ENCODE measurements at places on chromosomes 1 and 21. TPM values are rescaled to one million over a fixed set of nuclear protein-coding genes. Genes with fewer than 3 reads are reported as not detected.

RGS7 gene
- not detected for total RNA-seq

RYR2 gene
- total RNA-seq = 1.2 TPM

NRIP1 gene
- 60.2 TPM for total RNA-seq

GRCh38 chr1:160358073-160358472, 8.8 kb upstream of the NHLH1 start:
- DNase-seq = no peak

DNA sequence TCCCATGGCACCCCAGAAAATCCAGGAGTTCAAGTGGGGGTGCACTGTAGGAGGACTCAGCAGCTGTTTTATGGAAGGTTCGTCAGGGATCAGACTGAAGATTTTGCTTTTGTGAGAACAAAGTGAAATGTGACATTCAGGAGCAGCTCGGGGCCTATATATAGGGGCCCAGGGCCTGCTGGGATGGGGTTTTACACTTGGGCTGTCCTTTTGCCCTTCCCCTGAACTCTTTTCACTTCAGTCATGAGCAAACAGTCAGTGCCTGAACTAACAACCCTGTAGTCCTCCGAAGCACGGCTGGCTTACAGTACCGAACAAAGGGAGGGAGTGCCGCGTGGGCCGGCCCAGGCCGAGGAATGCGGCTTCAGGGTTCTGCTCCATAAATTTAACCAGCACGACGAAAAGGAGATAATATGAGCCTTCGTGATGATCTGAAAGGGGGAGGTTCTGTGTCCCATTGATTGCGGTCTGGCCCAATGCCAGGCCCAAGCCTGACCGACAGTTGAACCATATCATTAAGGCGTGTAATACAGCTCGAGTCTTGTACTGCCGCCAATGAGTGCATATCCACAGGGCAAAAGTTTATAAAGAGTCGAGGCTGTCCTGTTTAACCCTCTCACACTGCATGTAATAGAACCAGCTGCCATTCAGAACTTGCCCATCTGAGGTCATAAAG, 139.9 kb downstream of the DHRS3 start:
- DNase-seq = peak; percentile 68

DNA sequence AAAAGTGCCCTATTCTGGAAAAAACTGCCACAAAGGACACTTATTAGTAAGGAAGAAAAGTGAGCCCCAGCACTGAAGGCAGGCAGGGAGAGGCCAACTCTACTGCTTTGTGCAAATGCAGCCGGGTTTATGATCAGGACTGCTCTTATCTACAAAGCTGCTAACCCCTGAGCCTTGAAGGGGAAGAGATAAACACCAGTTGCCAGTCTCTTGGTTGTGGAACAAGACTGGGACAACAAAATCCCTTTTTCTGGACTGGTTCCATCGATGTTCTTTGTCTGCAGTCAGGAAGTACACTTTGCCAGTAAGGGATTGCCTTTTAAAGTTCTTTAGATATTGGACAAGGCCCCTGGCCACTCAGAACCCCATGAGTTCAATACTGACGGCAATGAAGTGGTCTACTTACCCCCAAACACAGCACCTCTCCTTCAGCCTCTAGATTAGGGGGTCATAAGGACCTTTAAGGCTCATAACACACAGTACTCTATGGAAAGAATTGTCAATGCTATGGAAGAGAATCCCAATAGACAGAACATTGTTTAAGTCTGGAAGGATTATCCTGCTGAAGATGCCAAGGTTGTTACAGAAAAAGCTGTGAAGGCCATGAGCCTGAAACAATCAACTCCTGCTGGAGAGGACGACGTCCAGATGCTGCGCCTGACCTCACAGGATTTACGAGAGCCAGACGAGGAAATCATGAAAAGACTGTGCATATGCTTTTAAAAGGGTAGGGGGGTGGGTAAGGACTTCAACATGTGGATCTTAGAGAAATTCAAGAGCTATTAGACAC, 43.6 kb downstream of the GNB1 start:
- no peak for DNase-seq

DNA sequence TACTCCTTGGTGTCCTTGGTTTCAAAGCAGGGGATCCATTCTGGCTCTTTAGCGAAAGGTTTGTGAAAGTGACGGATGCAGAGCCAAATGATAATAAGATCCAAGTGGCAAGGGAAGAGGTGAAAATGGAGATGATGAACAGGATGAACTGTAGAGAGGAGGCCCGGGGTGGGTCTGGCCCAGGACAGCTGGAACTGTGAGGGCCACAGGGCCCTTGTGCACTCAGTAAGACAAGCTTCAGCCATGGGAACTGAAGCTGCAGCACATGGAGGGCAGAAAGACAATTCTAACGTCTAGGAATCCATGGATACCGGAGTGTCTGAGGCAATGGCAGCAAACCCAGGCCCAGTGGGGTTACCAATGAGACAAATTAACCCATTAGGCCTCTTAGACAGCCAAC, 4.8 kb downstream of the KCNA2 start:
- no peak for DNase-seq

DNA sequence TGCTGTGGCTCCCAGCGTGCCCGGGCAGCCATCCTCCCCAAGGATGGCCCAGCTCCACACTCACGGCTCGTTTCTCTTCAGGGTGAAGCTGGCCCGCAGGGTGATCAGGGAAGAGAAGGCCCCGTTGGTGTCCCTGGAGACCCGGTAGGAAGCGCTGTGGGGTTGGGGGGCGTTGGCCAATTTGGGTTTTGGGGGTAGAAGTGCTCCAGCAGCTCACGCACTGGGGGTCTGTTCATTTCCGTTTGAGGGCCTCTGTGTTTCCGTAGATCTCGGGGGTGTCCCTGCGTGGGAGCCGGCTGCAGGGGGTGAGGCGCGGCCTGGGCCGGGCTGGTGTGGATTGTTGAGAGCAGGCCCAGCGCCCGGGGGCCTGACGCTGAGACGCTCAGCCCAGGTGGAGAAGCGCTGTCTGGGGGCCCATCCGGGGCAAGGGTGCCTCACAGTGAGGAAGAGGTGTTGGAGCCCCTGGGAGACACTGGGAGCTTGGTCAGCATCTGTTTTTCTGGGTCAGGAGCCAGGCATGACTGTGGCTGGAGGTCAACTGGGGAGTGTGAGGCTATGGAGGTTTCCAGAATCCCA, 12.6 kb downstream of the COL6A1 start:
- peak; percentile 19 for DNase-seq

GRCh38 chr1:94239796-94240195, 2.4 kb upstream of the ARHGAP29 start:
- DNase-seq = no peak

DNA sequence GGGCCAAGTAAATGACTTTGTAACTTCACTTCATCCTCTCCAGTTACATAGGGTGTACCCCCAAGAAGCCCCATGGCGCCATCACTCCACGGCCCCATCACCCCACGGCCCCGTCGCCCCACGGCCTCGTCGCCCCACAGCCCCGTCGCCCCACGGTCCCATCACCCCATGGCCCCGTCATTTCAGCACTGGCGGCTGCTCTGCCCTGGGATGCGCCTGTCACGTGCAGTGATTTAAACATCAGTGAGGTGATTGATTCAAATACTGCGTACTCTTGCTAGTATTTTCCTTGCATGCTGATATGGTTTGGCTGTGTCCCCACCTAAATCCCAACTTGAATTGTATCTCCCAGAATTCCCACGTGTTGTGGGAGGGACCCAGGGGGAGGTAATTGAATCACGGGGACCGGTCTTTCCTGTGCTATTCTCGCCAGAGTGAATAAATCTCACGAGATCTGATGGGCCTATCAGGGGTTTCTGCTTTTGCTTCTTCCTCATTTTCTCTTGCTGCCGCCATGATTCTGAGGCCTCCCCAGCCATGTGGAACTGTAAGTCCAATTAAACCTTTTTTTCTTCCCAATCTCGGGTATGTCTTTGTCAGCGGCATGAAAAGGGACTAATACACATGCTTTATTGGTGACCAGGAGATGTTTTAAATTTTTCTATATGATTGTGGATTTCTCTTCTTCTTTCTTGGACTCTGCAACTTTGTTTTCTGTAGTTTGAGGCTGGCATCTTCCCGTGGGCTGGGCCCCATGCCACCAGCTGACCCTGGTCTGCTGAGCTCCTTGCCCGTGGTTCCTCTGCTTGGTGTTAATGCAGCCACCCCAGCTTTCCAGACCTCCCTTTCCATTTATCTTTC, 50.1 kb upstream of the PCBP3 start:
- DNase-seq = no peak

Data from omental fat pad (tissue), 4 donors.